ENCODE measurements at places on chromosomes 6 and 20.

DNA sequence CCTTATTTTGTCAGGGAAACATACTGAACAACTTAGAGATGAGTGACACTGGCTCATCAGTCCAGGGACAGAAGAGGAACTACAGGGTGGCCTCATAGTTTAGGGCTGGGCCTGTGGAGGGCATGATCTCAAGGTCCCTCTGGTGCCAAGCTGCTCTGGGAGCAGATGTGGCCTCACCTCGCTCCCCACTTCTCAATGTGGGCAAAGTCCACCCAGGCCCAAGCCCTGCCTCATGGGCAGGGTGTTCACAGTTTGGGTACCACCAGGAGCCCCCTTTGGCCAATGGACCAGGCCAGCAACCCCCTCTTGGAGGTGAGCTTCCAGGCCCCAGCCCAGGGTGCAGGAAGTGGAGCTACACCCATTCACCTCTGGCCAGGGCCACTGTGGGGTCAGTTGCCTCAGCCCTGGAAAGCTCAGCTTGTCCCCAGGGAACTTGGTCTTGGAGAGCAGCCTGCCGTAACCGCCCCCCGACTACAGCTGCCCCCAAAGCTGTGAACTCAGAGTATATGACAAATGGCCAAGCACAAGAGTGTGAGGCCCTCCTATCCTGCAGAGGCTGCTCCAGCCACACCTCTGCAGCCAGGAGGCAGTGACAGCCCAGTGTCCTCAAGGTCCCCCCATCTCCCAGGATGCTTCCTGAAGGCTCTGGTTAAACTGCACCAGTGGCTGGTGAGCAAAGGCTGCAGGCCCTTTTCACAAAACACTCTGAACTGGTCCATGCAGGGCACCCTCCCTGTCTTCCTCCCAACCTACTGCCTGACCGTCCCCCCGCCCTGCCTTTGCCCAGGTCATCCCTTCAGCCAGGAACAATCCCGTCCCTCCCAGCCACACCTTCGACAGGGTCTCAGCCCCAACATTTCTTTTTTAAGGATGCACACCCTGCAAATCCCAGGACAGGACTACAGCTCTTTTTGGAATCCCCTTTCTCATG, 3.6 kb downstream of the ADISSP start:
- no peak for DNase-seq

DNA sequence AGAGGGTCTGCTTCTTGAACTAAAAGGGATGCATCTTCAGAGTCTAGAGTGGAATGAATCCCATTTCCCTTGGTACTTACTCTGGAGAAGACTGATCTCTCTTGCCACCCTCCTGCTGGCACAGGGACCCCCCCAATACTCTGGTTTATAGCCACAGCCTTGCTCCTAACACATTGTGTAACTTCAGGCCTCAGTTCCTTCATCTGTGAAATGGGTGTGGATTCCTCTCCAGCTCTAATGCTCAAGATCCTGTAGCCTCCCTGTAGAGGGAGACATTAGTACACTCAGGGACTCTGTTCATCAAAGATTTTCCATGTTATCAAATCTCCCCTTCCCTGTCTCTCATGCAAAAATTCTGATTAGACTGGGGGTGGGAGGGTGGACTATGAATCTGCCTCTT, 315.7 kb upstream of the MOCS1 start:
- no peak for DNase-seq

GRCh38 chr6:20338156-20338555, 63.5 kb upstream of the E2F3 start:
- DNase-seq = no peak

GRCh38 chr6:25052181-25052580, 116.4 kb upstream of the RIPOR2 start:
- DNase-seq = no peak

DNA sequence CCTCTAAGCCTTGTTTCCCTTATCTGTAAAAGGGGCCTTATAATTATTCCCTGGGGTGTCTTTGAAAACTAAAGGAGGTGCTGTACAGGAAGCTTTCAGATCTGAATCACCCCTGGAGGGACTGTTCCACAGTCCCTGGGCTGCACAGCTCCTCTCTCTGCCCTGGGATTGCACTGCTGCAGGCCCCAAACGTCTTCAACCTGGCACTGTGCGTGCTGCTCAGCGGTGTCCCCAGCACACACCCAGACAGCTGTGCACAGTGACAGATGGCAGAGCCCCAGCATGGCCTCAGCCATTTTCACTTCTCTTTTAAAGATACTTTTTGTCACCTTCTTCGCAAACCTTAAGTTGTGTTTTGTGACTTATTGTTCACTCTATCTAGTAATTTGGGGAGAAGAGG, 50.7 kb upstream of the INSM1 start:
- DNase-seq = no peak

DNA sequence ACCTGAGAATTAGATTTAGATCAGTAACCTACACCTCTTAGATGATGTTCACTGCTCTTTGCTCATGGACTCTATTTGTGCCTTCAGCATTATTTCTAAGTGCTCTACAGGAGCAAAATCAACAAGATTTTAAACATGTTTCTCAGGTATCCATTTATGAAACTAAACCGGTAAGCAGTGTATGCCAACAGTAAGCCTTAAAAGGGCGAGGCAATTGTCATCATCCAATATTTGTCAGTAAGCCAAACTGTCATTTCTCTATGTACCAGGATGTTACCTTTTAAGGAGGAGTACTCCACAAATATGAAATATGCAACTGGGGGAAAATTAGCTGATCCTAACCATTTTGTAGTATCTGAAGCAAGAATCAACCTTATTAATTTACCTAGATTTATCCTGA, 69.6 kb upstream of the ZNF184 start:
- no peak for DNase-seq

Data from T-helper 9 cell (primary cell).